ENCODE measurements at places on chromosomes 12 and 14.

GRCh38 chr14:22689199-22689598 is 45.0 kb upstream of the OR6J1 start:
- no peak for DNase-seq

GRCh38 chr14:103519043-103519836 is 3.4 kb downstream of the CKB start:
- no peak for DNase-seq

DNA sequence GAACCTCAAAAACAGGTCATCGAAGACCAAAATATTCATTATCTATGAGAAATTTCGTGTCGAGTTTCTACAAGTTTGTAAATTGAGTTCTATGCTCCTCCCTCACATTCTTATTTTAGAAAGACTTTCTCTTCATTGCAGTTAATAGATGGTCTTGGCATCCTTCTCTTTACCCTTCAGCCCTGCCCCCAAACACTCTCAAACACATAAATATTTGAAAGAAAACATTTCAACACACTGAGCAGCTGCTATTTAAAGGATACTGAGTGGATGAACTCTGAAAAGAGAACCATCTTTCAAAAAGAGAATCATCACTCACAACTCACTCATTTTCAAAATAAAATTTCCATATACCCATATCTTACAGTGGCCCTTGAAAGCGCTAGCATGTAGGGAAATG is 67.1 kb downstream of the NUAK1 start:
- no peak for DNase-seq

GRCh38 chr14:79997509-79998208 is 213.6 kb downstream of the DIO2 start:
- no peak for DNase-seq

DNA sequence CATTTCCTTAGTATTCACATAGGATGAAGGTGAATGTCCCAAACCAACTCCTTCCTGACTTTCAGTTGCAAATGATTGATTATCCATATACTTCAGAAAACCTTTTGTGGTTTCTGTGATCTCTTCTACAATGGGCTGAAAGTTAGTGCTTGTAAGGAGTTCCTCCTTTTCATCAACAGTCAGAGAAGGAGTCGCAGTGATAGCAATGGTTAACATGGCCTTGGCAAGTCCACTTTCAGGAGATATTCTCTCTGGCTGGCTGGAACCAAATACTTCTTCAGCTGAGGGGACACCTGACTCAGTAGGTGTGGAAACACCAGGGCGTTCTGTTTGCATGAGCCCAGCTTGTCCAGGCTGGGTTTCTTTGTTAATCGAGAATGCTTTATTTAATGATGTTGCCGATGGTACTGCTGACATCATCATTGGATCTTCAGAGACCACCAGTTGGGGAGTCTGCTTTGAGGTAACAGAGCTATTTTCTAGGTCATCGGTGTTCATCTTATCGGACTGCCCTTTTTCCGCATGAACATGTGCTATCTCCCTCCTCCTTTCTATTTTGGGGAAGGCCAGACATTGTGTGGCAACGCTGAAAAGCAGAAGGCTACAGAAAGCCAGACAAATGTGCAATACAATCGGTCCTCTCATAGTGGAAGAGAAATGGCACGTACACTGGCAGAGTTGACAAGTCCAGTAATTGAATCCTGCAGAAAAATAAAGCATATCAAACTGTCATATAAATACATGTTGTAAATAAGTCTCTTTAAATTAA is 13.1 kb downstream of the ARMH4 start:
- no peak for DNase-seq

DNA sequence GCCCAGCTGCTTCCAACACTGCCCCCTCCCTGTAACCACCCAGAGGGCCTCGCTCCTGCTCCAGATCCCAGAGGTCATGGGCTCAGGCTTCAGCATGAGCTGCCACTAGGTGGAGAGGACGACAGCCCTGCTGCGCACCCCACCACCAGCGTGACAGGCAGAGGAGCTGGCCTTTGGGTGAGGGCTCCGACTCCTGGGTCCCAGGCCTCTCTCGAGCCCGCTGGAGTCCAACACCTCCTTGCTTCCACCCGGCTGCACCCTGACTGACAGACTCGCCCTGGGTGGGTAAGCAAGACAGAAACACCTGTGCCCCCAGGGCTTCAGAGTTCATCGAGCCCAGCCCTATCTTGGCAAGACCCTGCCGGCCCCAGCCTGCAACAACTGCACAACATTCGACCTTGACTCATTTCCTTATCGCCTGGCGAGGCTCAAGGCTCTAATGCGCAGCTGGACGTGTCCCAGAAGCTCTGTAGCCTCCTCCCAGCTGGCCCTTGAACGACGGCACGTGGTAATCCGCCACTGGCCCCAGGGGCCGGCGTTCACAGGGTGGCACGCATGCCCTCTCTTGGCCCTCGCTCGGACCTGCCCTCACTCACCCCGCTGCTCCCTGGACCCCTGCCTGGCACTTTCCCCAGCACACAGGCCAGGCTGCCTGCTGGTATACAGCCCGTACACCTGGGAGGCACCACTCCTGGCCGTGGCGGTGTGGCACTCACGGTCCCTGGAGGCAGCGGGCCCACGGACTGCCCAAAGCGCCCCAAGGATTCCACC is 28.0 kb downstream of the VPS37B start:
- no peak for DNase-seq

GRCh38 chr12:108592033-108592909 is 5.6 kb downstream of the TMEM119 start:
- no peak for DNase-seq
